ENCODE measurements at places on chromosomes 6 and 20.

GRCh38 chr6:132937466-132937906, 123.1 kb downstream of the RPS12 start:
- DNase-seq: no peak

GRCh38 chr20:52152921-52153320, 38.7 kb downstream of the ZFP64 start:
- no peak for DNase-seq

GRCh38 chr6:4965562-4966389, 38.1 kb downstream of the RPP40 start:
- no peak for DNase-seq

DNA sequence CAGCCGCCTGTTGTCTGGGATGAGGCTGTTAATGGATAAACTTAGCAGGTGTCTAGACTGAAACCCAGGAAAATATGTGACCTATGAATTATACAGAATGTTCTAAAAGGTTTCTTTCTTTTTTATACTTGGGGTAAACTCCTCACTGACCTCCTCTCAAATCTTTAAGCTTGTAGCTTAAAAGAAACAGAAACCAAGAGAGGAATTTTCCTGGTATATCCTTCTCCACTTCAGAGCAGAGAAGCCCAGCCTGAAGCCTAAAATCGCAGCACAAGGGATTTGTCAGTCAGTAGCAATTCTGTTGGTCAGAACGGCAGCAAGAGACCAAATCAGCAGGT, 99.4 kb upstream of the RIPOR2 start:
- DNase-seq: no peak

GRCh38 chr6:43493833-43494232, 16.3 kb downstream of the LRRC73 start:
- no peak for DNase-seq

DNA sequence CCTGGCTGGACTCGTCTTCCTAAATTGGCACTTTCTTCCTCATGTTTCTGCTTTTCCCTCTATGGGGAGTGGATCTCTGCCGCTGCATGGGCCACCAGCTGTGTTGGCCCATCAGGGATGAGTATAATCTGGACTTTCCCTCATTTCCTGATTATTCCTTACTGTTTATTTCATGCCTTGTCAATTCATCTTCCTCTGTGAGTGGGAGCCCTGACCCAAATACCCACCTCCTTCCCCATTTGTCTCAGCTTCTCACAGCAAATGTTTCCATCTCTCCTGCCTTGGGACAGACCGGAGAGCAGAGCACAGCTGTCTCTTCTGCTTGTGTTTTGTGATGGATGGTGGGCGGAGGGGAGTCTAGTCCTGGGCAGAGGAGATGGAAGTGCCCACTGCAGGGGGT, 212.7 kb downstream of the UST start:
- no peak for DNase-seq

DNA sequence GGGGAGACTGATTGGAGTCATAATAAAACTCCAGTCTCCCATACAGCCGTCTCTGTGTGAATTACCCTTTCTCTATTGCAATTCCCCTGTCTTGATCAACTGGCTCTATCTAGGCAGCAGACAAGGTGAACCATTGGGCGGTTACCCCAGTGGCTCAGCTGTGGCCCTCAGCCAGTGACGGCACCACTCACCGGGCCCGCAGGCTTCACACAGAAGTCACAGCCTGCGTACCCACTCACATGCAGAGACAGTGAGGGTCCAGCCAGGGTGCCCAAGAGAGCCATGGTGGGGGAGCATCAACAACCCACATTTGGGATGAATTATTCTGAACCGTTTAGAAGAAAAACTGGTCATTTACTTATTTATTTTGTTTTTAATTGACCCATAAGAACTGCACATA, 78.5 kb downstream of the WDR27 start:
- no peak for DNase-seq

GRCh38 chr20:48265791-48266190, 480.5 kb upstream of the SULF2 start:
- DNase-seq: no peak

GRCh38 chr6:55012454-55012853, 161.9 kb upstream of the HCRTR2 start:
- no peak for DNase-seq

- DNase-seq: no peak
These were observed 73.1 kb upstream of the SUPT3H start for GRCh38 chr6:45450831-45451230.

DNA sequence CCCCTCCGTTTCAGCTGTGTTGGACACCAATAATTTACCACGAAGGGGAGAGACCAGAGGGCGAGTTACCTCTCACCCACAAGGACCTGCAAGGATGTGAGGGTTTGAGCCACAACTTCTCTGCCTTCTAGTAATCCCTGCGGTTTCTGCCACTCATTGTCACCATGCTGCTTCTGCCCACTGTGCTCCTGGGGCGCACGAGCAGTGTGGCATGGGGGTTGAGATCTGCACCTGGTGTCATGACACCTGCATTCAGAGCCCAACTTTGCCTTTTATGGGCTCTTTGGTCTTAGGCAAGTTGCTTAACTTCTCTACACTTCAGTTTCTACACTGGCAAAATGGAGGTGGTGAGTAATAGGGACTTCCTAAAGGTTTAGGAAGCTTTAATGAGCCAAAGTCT, 84.9 kb downstream of the SOBP start:
- DNase-seq: no peak

DNA sequence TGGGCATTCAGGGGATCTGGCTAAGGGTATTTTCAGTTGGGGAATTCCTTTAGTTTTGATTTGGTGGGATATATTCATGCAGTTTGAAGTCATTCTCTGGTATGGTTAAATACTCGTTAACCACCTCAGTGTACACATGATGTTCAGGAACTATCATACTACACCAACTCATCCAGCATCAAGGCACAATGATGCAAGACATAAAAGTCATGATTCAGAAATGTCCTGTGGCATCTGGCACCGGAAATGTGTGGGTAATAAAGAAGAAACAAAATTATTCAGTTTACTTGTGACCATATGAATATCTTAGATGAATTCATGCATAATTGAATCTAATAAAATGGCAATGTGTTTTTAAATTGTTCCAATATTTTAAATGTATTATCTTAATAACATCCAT, 129.0 kb upstream of the BMP5 start:
- no peak for DNase-seq

DNA sequence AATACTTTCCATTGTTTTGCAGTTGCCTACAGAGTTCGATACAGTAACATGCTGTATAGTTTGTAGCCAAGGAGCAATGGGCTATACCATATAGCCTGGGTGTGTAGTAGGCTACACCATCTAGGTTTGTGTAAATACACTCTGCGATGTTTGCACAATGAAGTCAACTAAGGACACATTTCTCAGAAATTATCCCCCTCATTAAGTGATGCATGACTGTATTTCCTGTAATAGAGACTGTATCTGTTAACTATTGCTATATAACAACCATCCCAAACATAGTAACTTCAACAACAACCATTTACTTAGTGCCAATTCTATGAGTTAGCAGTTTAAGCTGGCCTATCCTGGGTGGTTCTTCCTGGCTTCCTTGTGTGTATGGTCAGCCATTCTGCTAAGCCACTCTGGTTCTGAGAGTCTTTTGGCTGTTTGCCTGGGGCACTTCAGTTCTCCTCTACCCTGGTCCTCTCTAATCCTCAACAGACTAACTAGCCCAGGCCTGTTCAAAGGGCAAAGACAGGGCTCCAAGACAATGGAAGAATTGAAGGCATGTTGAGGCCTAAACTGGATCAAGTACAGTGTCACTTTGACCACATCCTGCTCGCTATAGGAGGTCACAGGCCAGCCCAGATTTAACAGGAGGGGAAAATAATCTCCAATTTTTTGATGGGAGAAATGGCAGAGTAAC, 124.0 kb downstream of the PLCB1 start:
- DNase-seq: no peak

GRCh38 chr6:10138917-10139316, 276.0 kb downstream of the TFAP2A start:
- DNase-seq: no peak

GRCh38 chr6:30154709-30155519, 6.1 kb downstream of the TRIM10 start:
- no peak for DNase-seq

- DNase-seq: no peak
These were observed 101.6 kb downstream of the DLL1 start for GRCh38 chr6:170189236-170189635.
